ENCODE measurements at places on chromosomes 6 and 20. TPM values are rescaled to one million over a fixed set of nuclear protein-coding genes. Genes with fewer than 3 reads are reported as not detected.

GRCh38 chr6:9086331-9086730 is 651.0 kb upstream of the SLC35B3 start:
- H3K27ac ChIP-seq, result no peak overlapping the region
- DNase-seq, result no peak
- no peaks in the 10 kb centered on the region for H3K4me1 ChIP-seq
- no peak overlapping the region for H3K4me3 ChIP-seq

BMP2 gene
- total RNA-seq, result 22.7 TPM

RAET1L gene
- not detected for total RNA-seq

ARMC12 gene
- 0.52 TPM for total RNA-seq

GRCh38 chr6:152136449-152136825 is 329.0 kb downstream of the ESR1 start:
- H3K4me3 ChIP-seq, result no peak overlapping the region
- DNase-seq, result no peak
- no peaks in the 10 kb centered on the region for H3K27me3 ChIP-seq
- H3K36me3 ChIP-seq, result peaks cover 100% of the 10 kb centered on the region

- DNase-seq, result no peak
- H3K4me1 ChIP-seq, result no peaks in the 10 kb centered on the region
- H3K36me3 ChIP-seq, result no peaks in the 10 kb centered on the region
- H3K27ac ChIP-seq, result no peak overlapping the region
Observed at GRCh38 chr6:134575221-134575620, 257.3 kb upstream of the SGK1 start.

NT5E gene
- 15.3 TPM for total RNA-seq

DNA sequence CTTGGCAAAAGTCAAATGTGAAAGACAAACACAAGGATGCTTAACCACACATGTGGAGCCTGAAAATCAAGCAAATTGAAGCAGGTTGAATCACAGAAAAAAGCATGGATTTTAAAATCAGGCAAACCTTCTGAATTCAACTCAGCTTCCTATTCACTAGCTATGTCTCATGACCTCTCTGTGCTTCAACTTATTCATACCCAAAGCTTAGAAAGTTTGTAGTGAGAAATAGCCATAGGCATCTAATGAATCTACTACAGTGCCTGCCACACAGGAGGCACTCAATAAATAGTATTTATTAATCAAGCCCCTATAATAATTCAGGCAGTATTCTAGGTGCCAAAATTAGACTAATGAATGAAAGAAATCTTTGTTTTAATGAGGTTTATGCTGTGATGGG is 112.2 kb upstream of the TNFAIP3 start:
- H3K27ac ChIP-seq, result no peak overlapping the region
- no peak overlapping the region for H3K4me3 ChIP-seq
- no peaks in the 10 kb centered on the region for H3K27me3 ChIP-seq
- H3K4me1 ChIP-seq, result no peaks in the 10 kb centered on the region
- no peak for DNase-seq

GSTA4 gene
- total RNA-seq, result 72.4 TPM

- no peak overlapping the region for H3K4me3 ChIP-seq
- no peak for DNase-seq
- peaks cover 89% of the 10 kb centered on the region for H3K36me3 ChIP-seq
- H3K27me3 ChIP-seq, result no peaks in the 10 kb centered on the region
- no peak overlapping the region for H3K27ac ChIP-seq
Observed at GRCh38 chr20:35503841-35504561, 25.5 kb downstream of the C20orf173 start.

SOX18 gene
- 135 TPM for total RNA-seq

DNA sequence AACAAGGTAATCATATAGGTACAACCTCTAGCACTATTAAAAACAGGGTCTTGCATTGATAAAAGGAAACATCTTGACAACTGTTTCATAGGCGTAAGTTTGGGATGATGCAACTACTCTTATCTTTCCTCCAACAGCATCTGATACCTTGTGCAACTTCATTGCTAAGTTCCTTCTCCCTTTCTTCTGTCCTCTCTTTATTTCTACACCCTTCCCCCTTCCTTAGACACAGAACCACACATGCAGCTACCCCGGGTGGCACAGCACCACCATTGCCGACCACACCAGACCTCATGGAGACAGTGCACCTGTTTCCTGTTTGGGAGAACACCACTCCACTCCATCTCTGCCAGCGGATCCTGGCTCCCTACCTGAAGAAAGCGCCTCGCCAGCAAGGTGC is 14.4 kb downstream of the MYB start:
- H3K4me1 ChIP-seq, result no peaks in the 10 kb centered on the region
- no peak overlapping the region for H3K4me3 ChIP-seq
- no peaks in the 10 kb centered on the region for H3K36me3 ChIP-seq
- H3K27me3 ChIP-seq, result no peaks in the 10 kb centered on the region
- no peak for DNase-seq
- no peak overlapping the region for H3K27ac ChIP-seq

ADGB gene
- not detected for total RNA-seq

ACTL10 gene
- 1.3 TPM for total RNA-seq

DNA sequence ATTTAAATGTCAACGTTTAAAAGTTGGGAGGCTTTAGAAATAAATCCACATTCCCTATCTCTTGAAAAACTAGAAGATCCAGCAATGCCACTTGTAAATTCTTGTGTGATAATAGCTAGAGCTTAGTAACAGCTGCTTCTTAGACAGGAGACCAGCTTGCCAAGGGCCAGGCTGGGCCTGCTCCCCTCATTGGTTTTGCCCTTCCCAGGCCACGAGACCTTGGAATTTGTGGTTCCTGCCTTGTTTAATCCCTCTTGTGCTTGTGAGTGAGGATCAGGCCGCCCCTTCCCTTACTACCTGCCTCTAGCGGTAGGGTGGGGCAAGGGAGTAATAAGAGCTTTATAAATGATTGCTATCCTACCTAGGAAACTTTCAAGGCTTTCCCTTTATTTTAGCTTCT is 363.5 kb downstream of the SYNE1 start:
- peaks cover 75% of the 10 kb centered on the region for H3K36me3 ChIP-seq
- peaks cover 9% of the 10 kb centered on the region for H3K4me1 ChIP-seq
- no peaks in the 10 kb centered on the region for H3K27me3 ChIP-seq
- no peak overlapping the region for H3K4me3 ChIP-seq
- H3K27ac ChIP-seq, result peak overlapping the region; percentile 56

- H3K27me3 ChIP-seq, result no peaks in the 10 kb centered on the region
- DNase-seq, result peak; percentile 82
- no peaks in the 10 kb centered on the region for H3K36me3 ChIP-seq
- peaks cover 9% of the 10 kb centered on the region for H3K4me1 ChIP-seq
- peak within 1 kb of the TSS; percentile 56 for H3K4me3 ChIP-seq
Observed at GRCh38 chr20:17530716-17531664, at the start of gene BFSP1. BFSP1 (minus strand) TSS chr20:17531379; CDS start chr20:17531329, 50 bp downstream.

DNA sequence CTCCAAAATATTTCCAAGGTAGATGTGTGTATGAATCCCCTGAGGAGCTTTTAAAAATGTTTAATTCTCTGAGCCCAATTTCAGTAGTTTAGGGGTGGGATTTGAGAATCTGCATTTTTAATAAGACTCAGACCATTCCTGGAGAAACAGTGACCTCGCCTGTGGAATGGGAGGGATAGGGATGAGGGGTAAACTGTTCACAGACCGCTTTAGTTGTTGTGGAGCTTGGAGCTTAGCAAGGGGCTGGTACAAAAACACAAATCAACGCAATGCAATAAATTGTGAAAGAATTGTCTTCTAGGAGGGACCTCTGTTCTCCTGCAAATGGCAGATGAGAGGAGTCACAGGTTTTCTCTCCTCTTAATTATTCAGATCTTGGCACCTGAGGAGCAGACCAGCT is 239.3 kb upstream of the SULF2 start:
- no peaks in the 10 kb centered on the region for H3K4me1 ChIP-seq
- DNase-seq, result no peak
- no peaks in the 10 kb centered on the region for H3K27me3 ChIP-seq
- no peak overlapping the region for H3K27ac ChIP-seq

DNA sequence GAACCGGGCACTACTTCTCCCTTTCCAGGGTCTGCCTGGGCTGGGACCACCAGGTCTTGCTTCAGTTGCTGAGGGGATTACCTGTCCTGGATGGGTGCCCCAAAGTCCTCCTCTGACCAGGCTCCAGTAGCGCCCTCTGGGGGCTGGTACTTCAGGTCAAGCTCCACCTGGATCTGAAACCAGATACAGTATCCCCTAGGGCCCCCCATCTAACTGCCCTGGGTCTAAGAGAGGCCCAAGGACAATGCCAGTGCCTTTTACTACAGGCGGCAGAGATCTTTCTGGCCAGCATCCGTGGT is 11.2 kb upstream of the SPAG4 start:
- H3K27me3 ChIP-seq, result peaks cover 15% of the 10 kb centered on the region
- H3K27ac ChIP-seq, result no peak overlapping the region
- peak; percentile 65 for DNase-seq

BMP7 gene
- total RNA-seq, result 1.2 TPM

DNA sequence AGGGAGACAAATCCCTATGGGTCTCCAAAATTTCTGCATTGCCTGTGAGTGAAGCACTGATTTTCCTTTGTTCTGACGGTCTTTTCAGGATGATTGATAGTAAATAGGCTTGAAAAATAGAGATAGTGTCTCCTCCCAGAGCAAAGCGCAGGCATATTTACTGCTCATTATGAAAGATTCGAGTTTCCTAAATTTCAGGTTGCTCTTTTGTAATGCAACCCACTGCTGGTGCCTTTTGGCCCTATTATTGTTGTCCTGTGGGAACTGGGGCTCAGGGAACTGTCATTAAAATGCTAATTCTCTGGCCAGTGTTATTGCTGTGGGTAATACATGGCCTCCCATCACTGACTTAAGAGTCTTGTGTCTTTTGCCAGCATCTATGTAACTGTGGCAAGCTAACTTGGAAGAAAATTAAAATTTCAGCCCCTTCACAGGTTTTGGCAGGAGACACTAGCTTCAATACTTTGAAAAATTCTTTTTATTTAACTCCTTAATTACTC is 754.1 kb upstream of the MAP3K7 start:
- no peaks in the 10 kb centered on the region for H3K27me3 ChIP-seq
- no peak for DNase-seq
- no peak overlapping the region for H3K27ac ChIP-seq
- H3K4me3 ChIP-seq, result no peak overlapping the region
- no peaks in the 10 kb centered on the region for H3K4me1 ChIP-seq

APOBEC2 gene
- not detected for total RNA-seq

DNA sequence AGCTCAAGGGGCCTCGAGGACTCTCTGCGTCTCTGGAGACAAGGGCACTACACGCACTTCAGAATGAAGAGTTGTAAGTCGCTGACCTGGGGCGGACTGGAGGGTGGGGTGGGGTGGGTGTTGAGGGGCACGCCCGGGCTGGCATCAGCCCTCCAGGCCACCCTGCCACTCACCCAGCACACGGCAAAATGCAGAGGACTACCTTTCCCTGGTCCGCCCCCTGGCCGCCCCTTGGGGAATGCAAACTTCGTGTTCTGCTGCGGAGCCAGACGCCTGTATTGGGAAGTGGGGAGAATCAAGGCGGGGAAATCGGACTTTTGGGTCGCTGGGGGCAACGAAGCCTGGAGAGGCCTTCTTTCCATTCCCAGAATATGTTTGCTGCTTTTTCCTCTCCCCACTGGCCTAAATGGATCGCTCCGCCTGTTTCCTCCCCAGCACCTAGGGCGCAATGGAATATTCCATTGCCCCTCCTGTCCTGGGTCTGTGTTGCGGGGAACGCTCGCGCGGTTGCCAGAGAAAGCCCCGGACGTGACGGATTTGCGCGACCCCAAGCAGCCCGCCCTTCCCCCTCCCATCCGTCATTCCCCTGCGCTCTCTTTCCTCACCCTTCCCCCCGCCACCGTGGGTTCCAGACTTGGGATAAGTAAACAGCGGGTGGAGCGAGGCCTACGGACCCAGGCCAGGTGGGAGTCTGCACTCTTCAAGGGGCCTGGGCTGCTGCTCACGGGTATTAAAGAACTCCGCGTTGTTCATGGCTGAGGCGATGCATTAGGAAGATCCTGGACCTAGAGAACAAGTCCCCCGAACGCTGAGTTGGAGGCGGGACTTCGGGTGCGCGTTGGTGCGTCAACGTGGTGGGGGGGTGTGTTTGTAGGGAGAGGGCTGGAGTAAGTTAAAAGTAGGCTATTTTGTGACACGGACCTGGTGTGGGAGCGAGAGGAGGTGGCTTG is at the start of gene PPT2:
PPT2 (plus strand) TSS at position 578 of the 950 bp plus-strand sequence. CDS start 454 bp downstream, outside the sequence.
- peaks cover 10% of the 10 kb centered on the region for H3K36me3 ChIP-seq
- H3K27me3 ChIP-seq, result peaks cover 18% of the 10 kb centered on the region
- peaks cover 28% of the 10 kb centered on the region for H3K4me1 ChIP-seq
- peak; percentile 83 for DNase-seq
- peak within 1 kb of the TSS; percentile 75 for H3K4me3 ChIP-seq

GRCh38 chr6:144920391-144920961 is 635.3 kb downstream of the UTRN start:
- H3K4me3 ChIP-seq, result no peak overlapping the region
- H3K27me3 ChIP-seq, result no peaks in the 10 kb centered on the region
- H3K27ac ChIP-seq, result no peak overlapping the region
- H3K36me3 ChIP-seq, result no peaks in the 10 kb centered on the region

DNA sequence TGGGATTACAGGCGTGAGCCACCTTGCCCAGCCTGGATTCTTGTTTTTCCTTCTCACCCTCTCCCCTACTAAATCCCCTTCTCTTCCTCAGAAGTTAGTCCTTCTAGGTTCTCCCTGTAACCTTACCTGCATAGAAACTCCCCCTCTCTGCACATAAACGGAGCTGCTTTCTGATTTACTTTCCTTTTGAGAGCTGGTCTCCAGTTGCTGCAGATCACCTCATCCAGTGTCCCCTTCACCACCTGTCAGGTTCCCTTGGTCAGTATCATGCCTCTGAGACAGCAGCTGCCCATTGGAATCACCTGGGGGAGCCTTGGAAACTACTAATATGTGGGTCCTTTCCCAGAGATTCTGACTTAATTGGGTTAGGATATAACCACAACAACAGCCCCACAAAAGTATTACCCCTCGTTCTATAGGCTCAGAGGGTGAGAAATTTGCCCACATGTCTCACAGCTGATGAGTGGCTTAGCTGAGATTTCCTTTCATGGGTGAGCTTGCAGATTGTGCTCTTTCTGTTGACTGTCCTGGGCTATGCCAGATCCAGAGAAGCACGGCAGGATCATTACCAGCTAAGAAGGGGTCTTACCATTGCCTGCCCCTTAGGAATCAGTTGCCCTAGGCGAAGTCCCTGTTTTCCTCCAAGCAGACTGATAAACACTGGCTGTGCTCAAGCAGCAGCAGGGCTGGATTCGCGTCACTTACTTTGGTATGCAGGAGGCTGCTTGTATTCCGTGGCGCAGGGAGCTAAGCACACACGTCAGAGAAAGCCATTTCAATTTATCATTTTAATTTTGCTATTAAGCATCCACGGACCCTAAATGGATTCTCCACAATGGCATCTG is 51.3 kb downstream of the AKAP12 start:
- no peak overlapping the region for H3K4me3 ChIP-seq
- H3K36me3 ChIP-seq, result no peaks in the 10 kb centered on the region
- no peak for DNase-seq
- H3K27ac ChIP-seq, result peak overlapping the region; percentile 27

- no peak for DNase-seq
- H3K4me3 ChIP-seq, result no peak overlapping the region
- H3K27me3 ChIP-seq, result peaks cover 96% of the 10 kb centered on the region
- H3K27ac ChIP-seq, result no peak overlapping the region
- H3K4me1 ChIP-seq, result no peaks in the 10 kb centered on the region
- no peaks in the 10 kb centered on the region for H3K36me3 ChIP-seq
Observed at GRCh38 chr6:27562027-27562410, 89.1 kb upstream of the ZNF184 start.

All from upper lobe of right lung (tissue), 1 donor.